ENCODE measurements at places on chromosomes 1 and 21. TPM values are rescaled to one million over a fixed set of nuclear protein-coding genes. Genes with fewer than 3 reads are reported as not detected.

DNA sequence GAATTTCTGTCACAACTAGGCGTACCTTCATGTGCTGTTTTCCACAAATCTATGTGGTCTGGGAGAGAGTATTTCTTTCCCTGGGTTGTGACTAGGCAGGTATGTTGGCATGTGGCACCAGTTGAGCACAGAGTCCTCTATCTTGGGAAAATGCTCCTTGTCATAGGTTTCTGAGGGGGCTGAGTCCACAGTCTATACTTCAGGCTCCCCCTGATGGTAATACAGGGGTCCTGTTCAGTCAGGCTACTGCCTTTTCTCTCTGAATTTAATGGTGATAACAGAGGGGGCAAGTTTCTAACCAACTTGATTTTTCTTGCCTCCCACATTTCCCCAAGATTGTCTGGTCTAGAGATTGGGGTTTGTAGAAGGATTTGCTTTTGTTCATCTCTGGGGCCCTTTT is 35.8 kb downstream of the VANGL1 start:
- no peak for DNase-seq

GRCh38 chr1:180235502-180236239 is 5.6 kb downstream of the LHX4 start:
- DNase-seq, result no peak

HSD3B2 gene
- not detected for polyA plus RNA-seq

S100A7 gene
- polyA plus RNA-seq, result not detected

TMPRSS15 gene
- 0.89 TPM for polyA plus RNA-seq

RUSC1 gene
- 28.0 TPM for polyA plus RNA-seq

DNA sequence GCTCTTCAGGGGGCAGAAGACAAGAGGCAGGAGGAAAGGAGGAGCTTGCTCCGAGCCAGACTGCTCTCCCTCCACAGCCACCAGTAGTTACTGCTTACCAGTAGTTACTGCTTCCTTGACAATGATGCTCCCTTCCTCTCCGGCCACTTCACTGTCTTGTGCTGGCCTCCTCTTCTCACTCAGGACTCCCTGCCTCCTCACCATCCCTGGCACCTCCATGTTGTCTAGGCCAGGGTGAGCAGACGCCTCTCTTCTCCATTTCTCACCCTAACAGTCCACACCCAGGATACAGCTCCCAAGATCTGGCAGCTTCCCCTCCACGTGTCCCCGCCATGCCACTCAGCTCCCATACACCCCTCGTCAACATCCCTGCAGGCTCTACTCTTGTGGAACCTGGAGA is 82.4 kb upstream of the TLR5 start:
- DNase-seq, result no peak

SH2D1B gene
- 0.18 TPM for polyA plus RNA-seq

- DNase-seq, result no peak
These were observed 44.2 kb downstream of the PRRX1 start for GRCh38 chr1:170707959-170708655.

- DNase-seq, result no peak
These were observed 35.0 kb upstream of the SLC2A1 start for GRCh38 chr1:42993502-42994136.

E2F2 gene
- 3.9 TPM for polyA plus RNA-seq

GRCh38 chr1:74396462-74396861 is 115.9 kb downstream of the LRRC53 start:
- DNase-seq, result no peak

- no peak for DNase-seq
These were observed 350.0 kb downstream of the USP25 start for GRCh38 chr21:16079830-16080229.

DNA sequence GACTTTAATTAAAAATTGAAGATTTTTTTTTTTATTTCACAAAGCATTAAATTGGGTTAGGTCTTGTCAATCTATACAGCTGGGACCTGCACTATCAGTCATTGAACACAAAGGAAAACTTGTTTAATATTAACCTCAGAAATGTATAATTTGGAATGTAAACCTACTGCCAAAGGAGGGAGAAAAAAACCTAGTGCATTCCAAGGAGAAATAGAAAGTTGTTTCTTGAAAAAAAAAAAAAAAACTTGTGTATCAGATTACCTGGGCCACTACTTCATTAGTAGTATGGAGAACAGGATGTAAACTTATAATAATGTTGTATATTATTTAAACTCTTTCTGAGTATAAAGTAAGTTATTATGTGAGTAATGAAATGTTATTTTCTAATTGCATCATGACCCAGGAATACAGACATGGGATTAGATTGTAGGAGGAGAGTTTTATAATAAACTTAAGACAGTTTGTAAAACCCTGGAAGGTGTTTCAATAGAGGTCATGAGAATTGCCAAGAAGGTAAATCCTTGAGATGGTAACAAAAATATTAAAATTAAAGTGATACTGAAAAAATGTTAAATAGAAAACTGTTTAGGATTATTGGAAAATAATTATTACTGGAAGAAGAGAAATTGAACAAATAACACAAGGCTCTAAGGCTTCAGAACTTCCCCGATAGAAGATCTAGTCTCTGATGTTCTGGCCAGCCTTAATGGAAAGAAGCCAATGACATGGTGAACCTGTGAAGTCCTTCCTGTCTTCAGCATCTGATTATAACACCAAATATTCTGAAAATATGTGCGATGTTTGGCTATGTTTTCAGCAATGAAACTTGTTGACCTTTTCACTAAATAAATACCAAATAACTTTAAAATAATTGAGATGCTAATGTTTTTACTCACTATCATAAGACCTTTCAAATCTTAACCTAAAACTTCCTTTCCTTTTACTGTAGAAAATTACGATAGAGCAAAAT is 412.8 kb upstream of the LYPLAL1 start:
- DNase-seq, result no peak

IGSF9 gene
- 0.65 TPM for polyA plus RNA-seq

NASP gene
- polyA plus RNA-seq, result 139 TPM

CD1C gene
- polyA plus RNA-seq, result 0.86 TPM

TEDDM1 gene
- not detected for polyA plus RNA-seq

DNA sequence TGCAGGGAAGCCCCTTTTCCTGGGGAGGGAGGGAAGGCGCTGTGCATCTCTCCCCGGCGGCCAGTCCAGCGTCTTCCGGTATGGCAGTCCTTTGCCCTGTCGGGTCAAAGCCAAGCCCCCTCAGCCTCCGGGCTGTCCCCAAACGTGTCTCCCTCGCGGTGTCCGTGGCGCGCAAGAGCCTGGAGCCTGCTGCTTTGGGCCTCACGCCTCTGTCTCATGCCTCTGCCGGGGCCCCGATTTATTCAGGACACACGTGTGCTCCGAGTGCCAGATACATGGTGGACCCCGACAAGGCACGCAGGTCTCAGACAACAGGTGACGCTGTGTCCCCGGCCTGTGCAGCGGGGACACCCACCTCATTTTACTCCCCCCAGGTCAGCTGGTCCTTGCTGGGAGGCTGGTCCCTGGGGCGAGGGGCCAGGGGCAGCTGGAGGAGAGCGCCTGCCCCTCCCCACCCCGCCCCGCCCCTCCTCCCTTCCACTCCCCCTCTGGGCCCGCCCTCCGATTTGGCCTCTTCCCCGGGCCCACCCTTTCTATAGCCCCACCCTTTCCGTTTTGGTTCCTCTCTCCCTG is 176.7 kb downstream of the CAMTA1 start:
- peak; percentile 36 for DNase-seq

DNA sequence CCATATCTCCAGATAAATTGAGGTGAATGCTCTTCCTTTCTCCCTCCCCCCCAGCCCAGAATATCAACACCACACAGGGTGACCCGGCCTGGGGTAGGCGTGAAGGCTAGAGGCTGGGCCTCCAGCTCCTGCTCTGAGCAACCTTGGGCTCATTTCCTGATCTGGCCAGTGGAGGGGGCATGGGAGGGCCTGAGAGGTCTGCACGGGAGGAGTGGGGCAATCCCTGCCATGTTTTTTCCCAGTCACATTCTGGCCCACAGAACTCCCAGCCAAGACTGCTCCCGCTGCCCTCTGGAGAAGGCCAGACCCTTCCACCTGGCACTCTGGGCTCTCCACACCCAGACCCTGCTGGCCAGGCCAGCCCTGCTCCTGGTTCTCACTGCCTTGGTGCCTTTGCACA is 3.9 kb downstream of the CLDN19 start:
- no peak for DNase-seq

DNA sequence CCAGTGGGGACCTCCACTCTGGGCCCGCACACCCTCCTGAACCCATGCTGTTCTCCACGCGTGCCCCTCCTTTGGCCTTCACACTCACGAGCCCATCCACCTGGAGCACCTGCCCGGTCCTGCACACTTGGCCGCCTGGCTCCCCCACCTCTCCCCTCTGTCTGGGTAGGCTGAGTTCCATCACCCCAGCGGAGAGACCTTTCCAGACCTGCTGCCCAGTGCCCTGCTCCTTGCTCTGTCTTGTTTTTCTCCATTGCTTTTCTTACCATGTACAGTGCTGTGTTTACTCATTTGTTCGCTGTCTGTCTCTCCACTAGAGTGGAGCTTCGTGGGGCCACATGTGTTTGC is 351.0 kb upstream of the VAMP3 start:
- DNase-seq, result no peak

- no peak for DNase-seq
These were observed at the start of gene ECM1 for GRCh38 chr1:150507912-150508864. TSS of gene ECM1 (plus strand) at chr1:150508109. CDS start at chr1:150508210, 101 bp downstream.

DNA sequence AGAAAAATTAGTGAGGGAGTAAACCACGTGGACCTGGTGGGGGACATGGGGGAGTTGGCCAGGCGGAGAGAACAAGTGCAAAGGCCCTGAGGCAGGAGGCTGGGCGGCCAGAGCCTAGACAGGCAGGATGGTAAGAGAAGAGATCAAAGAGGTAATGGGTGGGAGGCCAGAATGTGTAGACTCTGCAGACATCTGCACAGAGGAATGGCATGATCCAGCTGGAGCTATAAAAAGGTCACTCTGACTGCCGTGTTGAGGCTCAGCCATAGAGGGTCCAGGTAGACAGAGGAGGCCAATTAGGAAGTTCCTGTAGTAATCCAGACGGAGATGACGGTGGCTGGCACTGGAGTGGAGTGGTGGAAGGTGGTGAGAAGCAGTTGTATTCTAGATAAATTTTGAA is 3.6 kb downstream of the H6PD start:
- no peak for DNase-seq

GRCh38 chr1:220250681-220251080 is 21.6 kb downstream of the RAB3GAP2 start:
- no peak for DNase-seq

DNA sequence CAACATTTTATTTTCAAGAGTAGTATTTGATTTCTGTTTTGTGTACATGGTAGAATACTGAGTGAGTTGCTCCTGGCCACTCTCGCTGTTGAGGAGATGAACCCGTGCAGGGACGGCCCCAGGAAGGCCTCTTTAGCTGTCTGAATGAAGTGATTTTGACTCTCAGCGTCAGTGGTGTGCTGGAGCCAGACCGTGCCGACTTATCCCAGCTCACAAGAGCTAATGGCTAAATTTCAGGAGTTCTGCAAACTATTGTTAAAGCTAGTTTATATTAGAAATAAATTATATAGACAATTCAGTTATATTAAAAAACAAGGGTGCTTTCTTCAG is 111.2 kb upstream of the KIF26B start:
- DNase-seq, result no peak

- DNase-seq, result no peak
These were observed 120.4 kb downstream of the EDEM3 start for GRCh38 chr1:184634296-184634695.

GRCh38 chr1:63955370-63956145 is 181.7 kb downstream of the ROR1 start:
- no peak for DNase-seq

SLC37A1 gene
- polyA plus RNA-seq, result 2.5 TPM

PGLYRP3 gene
- polyA plus RNA-seq, result not detected

- no peak for DNase-seq
These were observed 82.4 kb upstream of the VAMP3 start for GRCh38 chr1:7688659-7689058.

DNA sequence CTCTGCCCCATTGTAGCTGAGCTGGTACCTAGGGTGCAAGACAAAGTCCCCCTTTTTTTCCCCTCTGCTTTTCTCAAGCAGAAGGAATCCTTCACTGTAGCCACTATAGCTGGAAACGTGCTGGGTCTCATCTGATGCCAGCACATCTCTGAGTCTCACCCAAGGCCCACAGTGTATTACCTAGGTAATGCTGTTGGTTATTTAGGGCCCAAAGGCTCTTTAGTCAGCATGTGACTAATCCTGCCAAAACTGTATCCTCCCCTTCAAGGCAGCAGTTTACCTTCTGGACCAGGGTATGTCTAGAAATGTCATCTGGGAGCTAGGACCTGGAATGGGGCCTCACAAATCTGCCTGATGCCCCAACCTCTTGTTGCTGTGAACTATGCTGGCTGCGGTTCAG is 423.4 kb downstream of the NUF2 start:
- no peak for DNase-seq

PTPRU gene
- 25.4 TPM for polyA plus RNA-seq

- DNase-seq, result no peak
These were observed 76.9 kb downstream of the EPS15 start for GRCh38 chr1:51442198-51442597.

DNA sequence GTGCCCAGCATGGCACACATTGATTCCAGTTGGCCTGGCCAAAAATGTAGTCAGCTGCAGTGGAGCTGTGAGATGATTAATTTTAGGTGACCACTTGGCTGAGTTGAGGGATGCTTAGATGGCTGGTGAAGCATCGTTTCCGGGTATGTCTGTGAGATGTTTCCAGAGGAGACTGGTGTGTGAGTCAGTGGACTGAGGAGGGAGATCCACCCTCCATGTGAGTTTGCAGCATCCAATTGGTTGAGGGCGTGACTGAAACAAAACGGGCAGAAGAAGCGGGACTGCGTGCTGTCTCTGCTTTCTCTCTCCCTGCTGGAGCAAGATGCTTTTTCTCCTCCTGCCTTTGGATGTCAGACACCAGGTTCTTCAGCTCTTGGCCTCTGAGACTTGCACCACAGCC is 68.2 kb upstream of the DSCAM start:
- no peak for DNase-seq

- DNase-seq, result no peak
These were observed 30.7 kb downstream of the GNG12 start for GRCh38 chr1:67802565-67802964.

GRCh38 chr21:43854773-43855633 is 10.0 kb upstream of the AGPAT3 start:
- DNase-seq, result no peak

NTNG1 gene
- polyA plus RNA-seq, result 9.7 TPM

GRCh38 chr1:198529414-198529813 is 11.1 kb downstream of the ATP6V1G3 start:
- DNase-seq, result peak; percentile 6

DNA sequence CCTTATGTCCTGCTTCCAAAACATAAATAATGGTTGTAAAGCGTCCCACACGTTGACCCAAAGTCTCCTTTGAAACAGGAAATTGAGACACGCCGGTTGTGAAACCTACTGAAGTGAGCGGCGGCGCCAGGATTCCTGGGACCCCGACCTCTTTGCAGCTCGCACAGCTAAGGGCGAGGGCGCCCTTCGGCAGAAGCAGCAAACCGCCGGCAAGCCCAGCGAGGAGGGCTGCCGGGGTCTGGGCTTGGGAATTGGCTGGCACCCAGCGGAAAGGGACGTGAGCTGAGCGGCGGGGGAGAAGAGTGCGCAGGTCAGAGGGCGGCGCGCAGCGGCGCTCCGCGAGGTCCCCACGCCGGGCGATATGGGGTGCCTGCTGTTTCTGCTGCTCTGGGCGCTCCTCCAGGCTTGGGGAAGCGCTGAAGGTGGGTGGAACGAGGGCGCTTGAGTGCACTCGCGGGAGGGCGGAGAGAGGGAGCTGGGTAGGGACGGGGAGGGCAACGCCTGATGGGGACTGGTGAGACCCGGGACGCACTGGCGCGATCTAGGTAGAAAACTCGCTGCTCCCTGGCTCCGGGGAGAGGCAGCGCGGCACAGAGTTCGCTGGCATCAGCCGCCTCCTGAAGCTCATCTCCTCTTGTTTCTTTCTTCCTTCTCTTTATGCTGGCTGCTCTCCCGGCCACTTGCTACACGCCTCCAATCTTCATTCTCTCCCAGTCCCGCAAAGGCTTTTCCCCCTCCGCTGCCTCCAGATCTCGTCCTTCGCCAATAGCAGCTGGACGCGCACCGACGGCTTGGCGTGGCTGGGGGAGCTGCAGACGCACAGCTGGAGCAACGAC is at the start of gene CD1D:
TSS of gene CD1D (plus strand) at position 155 of the 836 bp plus-strand sequence. CDS start at position 362, 207 bp downstream.
- peak; percentile 23 for DNase-seq

Measured in hindlimb muscle (tissue), 1 donor.